Germinal center (tissue), 1 donor: ENCODE measurements at places on chromosomes 5 and 9.

GRCh38 chr9:79371948-79372555 is 199.7 kb upstream of the TLE4 start:
- DNase-seq: no peak

DNA sequence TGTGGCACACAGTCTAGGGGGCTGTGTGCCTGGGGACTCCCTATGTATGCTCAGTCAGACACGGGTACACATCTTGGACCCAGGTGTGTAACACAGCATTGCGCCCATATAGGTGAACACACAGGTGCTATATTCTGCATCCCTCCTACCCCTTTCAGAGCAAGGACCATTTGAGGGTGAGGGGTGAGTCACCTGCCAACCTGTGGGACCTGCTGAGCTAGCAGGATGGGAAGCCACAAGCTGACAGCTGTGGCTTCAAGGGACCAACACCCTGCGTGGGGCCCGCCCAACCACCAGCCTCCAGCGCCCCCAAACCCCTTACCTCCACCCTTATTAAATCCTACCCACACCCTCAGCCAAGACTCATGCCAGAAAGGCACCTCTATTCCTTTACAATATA is 14.6 kb upstream of the AQP7 start:
- DNase-seq: no peak

DNA sequence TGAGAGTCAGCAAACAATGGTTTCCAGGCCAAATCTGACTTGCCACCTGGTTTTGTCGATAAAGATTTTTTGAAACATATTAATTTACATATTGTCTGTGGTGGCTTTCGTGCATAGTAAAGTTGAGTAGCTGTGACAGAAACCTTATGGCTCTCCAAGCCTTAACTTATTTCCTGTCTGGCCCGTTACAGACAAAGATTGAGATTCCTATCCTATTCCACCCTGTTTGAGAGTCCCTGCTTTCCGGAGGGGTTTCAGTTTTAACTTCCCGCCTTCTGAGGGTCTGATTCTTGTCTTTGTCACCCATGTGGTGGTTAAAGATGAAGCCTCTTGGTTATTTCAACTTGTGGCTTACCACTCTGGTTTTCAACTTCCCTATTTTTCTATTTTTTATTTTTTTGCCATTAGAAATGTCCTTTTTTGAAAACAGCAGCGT is 11.4 kb downstream of the OTULIN start:
- no peak for DNase-seq

DNA sequence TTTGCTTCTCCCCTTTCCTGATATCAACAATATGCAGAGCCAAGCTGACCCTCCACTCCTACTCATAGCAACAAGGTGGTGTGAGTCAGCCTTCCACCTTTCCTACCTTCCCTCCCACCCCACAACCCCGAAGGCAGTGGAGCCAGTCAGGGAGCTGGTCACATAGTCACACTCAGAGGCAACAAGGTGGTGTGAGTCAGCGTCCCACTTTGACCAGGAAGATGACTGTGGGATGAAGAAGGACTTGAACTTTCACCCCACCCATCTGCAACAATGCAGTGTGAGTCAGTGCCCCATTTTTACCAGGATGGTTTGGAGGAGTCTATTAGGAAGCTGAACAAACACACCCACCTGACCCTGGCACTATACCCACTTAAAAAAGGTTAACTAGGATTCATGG is 30.1 kb upstream of the ZNF782 start:
- DNase-seq: no peak

DNA sequence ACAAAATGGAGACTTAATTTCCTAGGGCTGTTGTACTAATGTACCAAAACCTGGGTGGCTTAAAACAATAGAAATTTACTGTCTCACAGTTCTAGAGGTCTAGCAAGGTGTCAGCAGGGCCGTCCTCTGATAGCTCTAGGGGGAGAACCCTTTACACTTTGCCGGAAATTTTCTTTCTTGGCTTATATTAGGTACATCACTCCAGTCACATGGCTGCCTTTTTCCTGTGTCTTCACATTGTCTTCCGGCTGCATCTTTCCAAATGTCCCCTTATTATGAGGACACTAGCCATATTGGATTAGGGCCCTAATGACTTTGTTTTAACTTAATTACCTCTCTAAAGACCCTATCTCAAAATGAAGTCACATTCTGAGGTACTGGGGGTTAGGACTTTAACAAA is 5.8 kb downstream of the UHRF2 start:
- DNase-seq: no peak

GRCh38 chr5:129652349-129653056 is 95.4 kb upstream of the MINAR2 start:
- no peak for DNase-seq

- DNase-seq: no peak
Observed at GRCh38 chr5:123814801-123815470, 303.0 kb downstream of the CSNK1G3 start.

DNA sequence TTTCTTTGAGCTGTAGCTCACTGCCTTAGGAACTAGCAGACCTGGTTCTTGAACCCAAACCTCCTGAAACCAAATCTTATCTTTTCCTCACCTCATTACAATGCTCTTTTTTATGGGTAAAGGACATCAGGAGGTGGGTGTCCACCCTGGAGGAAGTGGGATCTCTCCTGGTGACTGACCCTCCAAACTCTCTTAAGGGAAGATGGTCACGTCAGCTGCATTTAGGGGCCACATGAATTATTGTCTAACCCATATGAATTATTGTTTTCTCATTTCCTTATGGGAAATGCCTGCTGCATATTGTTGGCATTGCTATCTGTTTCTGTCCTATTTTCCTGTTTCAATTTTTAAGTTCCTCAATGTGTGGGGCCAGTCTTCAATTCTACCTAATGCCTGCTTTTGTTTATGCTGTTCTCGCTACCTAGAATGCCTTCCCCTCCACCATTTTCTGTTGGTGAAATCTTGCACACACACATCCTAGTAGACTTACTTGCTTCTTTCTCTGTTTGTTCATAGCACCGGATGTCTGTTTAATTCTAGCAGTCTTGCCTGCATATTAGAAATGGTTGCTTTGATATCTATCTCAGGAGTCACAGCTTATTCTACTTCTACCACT is 22.0 kb upstream of the SPINK1 start:
- DNase-seq: no peak

DNA sequence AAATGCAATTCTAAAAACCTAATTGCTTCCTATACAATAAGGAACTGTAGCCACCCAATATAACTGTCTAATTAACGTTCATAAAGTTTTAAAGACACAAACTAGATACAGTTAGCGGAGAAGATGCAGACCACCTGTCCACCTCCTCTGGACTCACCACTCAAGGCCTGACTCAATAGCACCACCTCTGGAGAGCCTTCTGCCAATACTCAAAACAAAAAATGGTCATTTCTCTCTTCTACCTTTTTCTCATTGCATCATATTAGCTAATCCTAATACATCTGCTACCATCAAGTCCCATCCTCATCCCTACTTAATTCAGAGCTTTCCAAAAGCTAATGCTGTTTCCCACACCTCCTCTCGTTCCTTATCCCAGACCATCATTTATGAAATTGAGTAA is 159.9 kb downstream of the MLLT3 start:
- no peak for DNase-seq

GRCh38 chr5:34916518-34916917 is 1.0 kb downstream of the BRIX1 start:
- no peak for DNase-seq

GRCh38 chr5:90581956-90582355 is 23.4 kb downstream of the ADGRV1 start:
- no peak for DNase-seq

- no peak for DNase-seq
Observed at GRCh38 chr9:90365666-90366065, 277.0 kb downstream of the DIRAS2 start.

DNA sequence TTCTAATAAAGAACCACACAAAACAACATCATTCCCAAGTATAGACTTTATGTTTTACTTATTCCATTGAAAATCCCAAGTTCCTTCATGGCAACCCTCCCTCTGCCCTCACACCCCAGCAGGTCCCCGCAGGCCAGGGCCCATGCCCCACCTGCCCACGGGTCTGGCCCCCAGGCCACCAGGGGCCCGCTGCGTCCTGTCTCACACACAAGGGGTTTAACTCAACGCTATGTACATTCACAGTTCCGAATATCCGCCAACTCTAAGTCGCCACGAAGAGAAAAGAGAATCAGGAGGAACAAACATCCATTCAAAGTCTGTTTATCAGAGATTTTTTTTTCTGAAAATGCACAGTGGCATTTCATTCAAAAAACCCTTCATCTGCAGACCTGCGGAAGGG is 16.2 kb upstream of the SLC6A3 start:
- DNase-seq: no peak

DNA sequence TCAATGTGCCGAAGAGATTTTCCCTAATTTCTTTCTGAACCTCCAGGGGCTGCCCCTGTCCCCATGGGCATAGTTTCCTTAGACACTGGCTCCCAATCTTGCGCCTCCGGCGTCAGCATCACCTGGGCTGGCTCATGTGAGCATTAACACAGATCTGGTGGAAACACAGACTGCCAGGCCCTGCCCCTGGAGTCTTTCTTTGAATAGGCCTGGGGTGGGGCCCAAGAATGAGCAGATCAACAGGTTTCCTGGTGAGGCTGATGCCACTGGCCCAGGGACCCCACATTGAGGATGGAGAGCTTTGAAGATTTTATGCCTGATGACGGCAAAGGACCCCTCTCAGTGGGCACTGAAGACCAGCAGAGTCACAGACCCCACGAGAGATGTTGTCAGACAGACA is 60.8 kb downstream of the ANKRD33B start:
- no peak for DNase-seq

DNA sequence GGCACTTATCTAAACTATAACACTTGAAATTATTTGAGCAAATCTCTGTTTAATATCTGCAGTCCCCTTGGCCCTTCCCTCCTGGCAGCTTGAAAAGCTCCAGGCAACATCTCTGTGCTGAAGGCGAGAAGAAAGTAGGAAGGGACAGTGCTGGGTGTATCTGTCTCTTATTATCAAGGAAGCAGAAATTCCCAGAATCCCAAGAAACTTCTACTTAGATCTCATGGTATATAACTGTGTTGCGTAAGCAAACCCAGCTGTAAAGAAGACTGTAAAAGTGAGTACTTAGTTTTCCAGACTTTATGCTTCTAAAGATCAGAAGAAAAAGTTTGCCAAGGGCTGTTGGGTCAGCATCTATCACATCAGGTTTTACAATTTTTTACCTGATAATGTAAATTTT is 1869.8 kb downstream of the MAT2B start:
- no peak for DNase-seq

DNA sequence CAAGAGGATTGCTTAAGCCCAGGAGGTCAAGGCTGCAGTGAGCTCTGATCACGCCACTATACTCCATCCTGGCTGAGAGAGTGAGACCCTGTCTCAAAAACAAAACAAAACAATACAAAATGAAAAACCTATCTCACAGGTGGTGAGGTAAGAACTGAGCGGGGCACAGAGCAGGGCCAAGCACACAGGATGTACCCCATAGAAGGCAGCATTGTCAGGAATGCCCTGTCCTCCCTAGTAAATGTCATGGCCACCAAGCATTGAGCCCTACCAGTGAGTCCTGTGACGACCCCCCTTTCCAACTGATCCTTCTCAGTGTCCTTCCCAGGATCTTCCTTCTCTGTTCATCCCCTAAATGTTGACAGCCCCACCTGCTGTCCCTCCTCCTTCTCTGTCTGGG is 44.6 kb upstream of the ALDH1B1 start:
- no peak for DNase-seq

- no peak for DNase-seq
Observed at GRCh38 chr9:27202056-27202455, 93.0 kb downstream of the TEK start.

DNA sequence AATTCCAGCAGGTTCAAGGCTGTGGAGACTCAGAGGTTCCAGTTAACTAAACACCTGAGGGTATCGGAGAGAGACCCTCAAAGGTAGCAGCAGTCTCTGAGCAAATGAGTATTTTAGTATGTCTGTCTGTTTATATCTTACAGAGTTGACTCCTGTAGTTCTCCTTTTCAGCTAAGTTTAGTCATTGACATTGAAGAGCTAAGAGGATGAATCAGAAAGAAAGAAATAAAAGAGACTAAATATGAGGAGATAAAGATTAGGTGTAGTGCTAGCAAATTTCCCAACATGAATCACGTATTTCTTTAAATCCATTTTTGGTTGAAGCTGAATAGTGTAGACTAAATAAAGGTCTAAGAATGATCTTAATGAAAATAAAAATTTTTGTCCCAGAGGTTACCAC is 474.0 kb upstream of the RGMB start:
- DNase-seq: no peak

- no peak for DNase-seq
Observed at GRCh38 chr9:107732781-107733522, 243.4 kb upstream of the KLF4 start.

DNA sequence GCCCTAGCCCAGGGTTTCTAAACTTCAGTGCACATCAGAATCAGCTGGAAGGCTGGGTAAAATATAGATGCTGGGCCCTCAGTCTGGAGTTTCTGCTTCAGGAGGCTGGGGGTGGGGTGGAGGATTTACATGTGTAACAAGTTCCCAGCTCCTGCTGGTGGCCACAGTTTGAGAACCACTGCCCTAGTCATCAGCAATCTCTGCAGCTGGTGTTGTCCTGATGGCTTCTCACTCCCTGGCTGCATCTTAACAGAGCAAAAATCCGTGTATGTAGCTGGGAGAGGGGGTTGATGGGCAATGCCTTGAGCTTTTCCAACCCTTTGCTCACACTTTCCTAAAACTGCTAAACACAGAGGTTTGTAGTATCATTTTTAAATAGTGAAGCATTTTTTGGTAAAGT is 186.0 kb upstream of the KLF9 start:
- DNase-seq: no peak

GRCh38 chr9:33309903-33310302 is 19.6 kb downstream of the NFX1 start:
- no peak for DNase-seq

GRCh38 chr9:121707477-121708424 is 56.3 kb downstream of the DAB2IP start:
- peak; percentile 37 for DNase-seq

DNA sequence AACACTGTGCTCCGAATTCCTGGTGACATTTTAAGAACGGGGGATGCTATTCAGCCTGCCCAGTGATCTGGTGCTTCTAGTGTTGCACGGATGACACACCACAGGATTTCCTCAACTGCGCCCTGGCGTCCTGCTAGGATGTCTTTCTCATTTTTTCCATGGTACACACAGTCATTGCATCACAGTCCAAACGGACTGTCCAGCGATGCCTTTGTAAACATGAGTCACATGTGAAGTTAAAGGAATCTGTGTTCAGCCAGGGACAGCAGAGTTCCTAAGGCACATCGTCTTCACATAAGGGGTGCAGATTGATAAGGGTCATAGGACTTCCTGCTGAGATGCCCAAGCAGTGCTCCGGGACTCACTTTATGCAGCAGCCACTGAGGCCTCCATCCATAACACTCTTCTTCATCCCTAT is 9.3 kb upstream of the PTPN3 start:
- no peak for DNase-seq

- DNase-seq: no peak
Observed at GRCh38 chr9:88628811-88629210, 93.8 kb downstream of the NXNL2 start.

- no peak for DNase-seq
Observed at GRCh38 chr5:3006961-3007551, 255.6 kb upstream of the IRX2 start.

DNA sequence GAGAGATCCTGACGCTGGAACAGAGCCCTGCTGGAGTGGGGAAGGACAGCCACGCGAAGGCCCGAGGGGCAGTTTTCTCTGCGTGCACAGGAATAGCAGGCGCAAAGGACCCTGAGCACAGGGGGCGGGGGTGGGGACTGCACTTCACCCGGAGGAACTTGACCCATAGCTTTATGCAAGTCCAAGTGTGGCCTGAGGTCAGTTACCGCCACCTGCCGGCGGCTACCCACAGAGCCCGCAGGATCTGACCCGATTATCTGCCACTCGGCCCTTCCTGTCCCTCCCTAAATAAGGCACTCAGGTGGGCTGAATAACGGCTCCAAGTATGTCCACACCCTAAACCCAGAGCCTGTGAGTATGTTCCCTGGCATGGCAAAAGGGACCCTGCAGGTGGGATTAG is 65.4 kb upstream of the FCN1 start:
- DNase-seq: peak; percentile 26
